ENCODE measurements at places on chromosomes 1 and 21. TPM values are rescaled to one million over a fixed set of nuclear protein-coding genes. Genes with fewer than 3 reads are reported as not detected.

Gene S100A1
- total RNA-seq, result not detected

DNA sequence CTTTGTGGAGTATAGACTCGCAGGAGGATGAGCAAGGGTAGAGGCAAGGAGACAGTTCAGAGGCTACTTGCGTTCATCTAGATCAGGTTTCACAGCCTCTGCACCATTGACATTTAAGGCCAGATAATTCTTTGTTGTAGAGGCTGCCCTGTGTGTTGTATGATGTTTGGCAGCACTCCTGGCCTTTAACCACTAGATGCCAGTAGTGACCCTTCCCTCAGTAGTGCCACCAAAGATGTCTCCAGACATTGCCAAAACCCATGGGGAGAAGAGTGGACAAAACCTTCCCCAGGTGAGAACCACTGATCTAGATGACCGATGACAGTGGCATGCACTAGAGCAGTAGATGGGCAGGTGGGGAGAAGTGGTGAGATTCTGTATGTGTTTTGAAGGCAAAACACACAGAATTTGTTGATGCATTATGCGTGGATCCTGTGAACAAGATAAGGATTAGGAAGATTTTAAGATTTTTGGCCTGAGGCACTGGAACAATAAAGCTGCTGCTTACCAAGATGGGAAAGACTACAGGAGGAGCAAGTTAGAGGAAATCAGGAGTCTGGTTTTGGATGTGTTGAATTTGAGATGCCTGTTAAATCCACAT, 9.9 kb upstream of the COG2 start:
- no peak for DNase-seq

DNA sequence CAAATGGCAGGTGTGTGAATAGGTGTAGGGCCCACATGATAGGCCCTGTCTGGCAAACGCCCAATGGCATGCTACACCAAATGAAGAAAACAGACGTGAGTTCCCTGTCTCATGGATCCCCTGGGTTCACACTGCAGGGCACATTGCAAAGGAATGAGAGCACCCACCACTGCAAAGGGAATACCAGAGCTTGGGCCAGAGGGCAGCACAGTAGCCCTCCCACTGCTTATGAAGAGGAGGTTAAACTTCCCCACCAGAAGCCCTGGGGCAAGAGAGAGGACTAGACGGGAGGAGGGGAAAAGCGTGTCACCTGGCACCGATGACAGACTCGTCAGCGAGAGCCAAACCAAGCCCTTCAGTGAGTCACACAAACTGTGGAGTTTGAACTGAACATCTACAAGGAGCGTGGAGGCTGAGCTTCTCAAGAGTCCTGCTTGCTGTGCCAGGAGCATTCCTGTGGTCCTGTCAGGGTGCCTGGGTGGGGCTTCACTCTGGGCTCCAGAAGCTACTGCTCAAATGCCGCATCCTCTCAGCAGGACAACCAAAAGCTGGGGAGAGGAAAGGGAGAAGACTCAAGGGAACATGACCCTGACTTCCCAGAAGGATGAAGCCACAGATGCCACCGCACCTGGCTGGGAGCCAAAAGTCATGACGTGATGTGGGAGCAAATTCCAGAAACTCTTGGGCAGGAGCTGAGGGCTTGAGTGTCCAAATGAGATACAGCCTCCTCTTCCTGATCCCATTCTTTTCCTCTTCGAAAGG, 61.1 kb downstream of the TOMM20 start:
- DNase-seq, result no peak

- no peak for DNase-seq
Observed at GRCh38 chr1:90612033-90612432, 105.1 kb downstream of the BARHL2 start.

- no peak for DNase-seq
Observed at GRCh38 chr1:50570066-50570468, 146.8 kb upstream of the DMRTA2 start.

Gene ATP1A4
- total RNA-seq, result 0.55 TPM

GRCh38 chr1:186849826-186850225, 21.1 kb downstream of the PLA2G4A start:
- DNase-seq, result no peak

GRCh38 chr1:43600033-43601020, 49.6 kb upstream of the KDM4A start:
- DNase-seq, result no peak

Gene LGR6
- not detected for total RNA-seq

DNA sequence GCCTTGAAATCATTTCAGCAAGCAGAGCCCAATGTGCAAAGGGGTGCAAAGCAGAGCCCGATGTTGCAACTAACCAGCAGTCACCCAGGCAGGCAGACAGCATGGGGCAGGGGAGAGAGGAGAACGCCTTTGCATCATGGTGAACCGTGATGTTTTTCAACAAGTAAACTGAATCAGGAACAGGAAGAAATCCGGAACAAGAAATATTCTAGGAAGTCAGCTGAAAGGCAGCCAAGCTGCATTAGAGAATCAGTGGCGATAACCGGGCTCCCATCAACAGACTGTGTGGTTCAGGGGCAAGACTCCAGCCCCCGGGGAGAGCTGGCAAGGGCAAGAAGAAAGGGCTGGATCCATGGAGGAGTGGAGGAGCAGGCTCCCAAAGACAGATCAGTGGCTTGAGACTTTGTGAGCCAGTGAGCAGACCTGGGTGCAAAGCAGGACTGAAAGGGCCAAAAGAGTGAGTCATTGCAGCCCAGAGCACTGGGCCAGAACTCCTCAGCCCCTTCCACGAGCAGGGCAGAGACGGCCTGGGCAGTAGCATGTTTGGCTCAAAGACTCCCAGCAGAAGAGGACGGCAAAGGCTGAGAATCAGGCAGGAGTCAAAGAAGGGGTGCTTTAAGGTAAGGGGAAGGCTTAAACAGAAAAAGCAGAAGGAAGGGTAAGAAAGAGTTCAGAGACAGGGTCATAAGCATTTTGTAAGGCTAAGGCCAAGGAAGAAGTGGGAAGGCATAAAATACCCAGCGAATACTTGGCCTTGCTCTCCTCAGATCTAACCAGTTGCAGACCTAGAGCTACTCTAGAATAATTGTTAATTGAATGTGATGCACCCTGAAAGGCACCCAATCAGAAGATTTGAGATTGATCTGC, 155.0 kb downstream of the SETD4 start:
- no peak for DNase-seq

Gene CRABP2
- 1.1 TPM for total RNA-seq

Gene DONSON
- 41.7 TPM for total RNA-seq

DNA sequence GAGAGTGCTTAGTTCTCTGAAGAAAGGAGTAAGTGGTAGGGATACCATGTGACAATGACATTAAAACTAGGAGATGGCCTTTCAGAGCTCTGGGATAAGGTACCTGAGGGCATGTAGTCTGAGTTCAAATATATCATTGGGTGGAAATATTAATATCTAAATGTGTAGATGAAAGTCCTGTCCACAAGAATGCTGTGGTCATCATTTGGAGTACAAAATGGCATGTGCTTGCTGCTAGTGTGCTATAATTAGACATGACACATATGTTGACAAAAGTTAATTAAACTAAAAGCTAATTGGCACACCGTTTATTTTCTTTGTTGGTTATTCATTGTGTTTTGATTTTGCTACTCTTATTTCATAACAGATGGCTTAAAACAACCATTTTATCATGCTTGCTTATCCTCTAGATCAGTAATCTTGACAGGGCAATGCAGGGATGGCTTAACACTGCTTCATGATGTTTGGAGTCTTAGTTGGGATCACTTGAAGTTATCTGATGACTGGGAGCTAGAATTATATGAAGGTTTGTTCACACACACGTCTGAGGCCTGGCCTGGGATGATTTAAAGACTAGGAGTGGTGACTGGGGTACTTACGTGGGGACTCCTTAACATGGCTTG, 31.0 kb downstream of the CC2D1B start:
- DNase-seq, result no peak

DNA sequence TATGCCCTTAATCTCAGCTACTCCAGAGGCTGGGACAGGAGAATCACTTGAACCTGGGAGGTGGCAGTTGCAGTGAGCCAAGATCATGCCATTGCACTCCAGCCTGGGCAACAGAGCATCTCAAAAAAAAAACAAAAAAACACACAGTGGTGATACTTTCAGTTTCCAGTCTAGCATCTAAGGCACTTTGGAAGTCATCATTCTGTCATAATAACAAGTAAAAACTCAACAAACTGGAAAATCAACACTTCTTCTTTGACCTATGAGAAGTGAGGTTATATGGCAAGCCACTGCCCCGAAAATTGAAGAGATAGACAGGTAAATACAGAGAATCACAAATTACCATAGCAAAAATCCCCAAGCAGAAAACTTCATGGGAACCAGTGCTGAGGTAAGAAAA, 51.9 kb downstream of the IL12RB2 start:
- no peak for DNase-seq

Gene AKR7A3
- 1.4 TPM for total RNA-seq

- DNase-seq, result no peak
Observed at GRCh38 chr21:16794950-16795349, 717.9 kb upstream of the CXADR start.

Gene HTR6
- not detected for total RNA-seq

- no peak for DNase-seq
Observed at GRCh38 chr1:164586591-164586990, 27.6 kb downstream of the PBX1 start.

DNA sequence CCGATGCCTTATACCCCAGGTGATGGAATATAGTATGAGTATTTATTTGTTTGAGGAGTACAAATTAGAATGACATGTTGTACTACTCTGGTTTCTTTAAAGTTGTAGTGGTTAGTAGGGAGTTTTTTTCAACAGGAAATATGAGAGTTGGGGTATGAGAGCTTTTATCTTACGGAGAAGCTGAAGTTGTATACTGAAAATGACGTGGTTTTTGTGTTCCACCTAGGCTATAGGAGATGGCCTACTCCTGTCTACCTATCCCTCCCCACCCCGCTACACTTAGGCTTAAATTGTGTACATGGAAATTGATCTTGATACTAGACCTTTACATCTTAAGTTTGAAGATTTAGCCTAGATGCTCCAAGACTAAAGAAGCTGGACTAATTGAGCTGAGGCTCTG, 6.8 kb upstream of the HAX1 start:
- no peak for DNase-seq

DNA sequence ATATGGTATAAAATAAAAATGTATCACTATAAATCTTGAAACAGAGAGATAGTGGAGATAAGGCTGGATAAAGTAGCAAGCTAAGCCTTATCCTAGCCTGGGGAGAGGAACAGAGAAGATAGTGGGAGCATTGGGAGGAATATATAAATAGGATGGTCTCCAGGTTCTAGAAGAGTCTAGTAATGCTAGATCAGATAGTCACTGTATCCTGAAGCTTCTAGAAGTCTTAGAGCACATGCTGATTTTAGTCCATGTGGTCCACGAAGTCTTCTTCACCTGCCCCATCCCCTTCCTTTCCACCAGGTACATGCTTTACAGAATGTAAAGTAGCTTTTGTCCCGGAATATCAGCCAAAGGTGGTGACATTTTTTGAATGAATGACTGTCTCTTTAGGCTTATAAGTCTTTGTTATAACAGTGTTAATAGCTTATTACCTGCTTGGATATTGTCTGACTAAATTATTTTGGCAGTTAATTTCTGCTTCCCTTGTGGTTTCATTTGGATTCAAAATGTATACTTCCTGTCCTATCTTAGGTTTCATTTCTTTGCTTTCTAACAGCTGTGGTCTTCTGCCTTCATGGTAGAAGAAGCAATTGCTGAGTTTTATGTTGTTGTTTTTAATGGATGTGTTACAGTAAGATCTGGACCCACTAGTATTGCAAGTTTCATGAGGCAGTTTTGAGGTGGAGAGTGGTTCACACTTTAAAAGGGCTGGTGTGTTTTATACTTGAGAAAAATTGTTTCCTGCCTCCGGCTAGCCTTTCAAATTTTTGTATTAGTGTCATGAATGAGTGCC, 5.9 kb downstream of the SMG7 start:
- no peak for DNase-seq

DNA sequence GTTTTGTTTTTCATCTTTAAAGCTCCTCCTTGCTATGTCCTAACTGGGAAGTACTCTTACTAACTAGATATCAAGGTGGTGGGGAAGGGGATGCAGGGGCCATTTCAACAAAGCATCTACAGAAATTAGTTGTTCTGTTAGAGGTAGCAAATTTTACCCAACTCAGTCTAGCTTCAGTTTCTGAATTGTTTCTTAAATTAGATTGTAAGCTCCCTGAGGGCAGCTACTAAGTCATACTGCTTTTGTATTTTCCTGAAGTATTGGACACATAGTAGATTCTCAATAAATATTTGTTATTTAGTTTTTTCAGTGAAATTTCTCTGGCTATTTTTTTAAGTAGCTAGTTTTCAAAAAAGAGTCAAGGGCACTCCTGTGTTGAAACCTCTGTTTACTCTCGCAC, 1.8 kb downstream of the UBAP2L start:
- no peak for DNase-seq

DNA sequence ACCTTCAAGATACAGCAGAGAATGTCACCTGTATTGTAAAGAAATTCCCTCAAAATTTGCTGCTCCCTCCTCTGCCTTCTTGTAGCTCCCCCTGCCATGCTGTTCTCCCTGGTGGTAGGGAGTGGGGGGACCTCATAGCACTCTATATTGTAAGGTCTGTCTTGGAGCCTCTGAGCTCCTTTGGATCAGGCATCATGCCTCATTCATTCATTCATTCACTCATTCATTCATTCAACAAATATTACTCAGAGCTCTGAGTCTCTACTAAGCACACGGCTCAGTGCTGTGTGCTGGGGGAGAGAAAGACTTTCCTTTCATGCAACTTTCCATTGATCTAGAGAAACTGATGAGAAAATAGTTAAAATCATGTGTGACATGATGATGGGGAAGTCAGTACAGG, 27.1 kb upstream of the EPHB2 start:
- no peak for DNase-seq

Gene TIAM1
- total RNA-seq, result 110 TPM

Gene NES
- not detected for total RNA-seq

Gene ROR1
- 0.09 TPM for total RNA-seq

DNA sequence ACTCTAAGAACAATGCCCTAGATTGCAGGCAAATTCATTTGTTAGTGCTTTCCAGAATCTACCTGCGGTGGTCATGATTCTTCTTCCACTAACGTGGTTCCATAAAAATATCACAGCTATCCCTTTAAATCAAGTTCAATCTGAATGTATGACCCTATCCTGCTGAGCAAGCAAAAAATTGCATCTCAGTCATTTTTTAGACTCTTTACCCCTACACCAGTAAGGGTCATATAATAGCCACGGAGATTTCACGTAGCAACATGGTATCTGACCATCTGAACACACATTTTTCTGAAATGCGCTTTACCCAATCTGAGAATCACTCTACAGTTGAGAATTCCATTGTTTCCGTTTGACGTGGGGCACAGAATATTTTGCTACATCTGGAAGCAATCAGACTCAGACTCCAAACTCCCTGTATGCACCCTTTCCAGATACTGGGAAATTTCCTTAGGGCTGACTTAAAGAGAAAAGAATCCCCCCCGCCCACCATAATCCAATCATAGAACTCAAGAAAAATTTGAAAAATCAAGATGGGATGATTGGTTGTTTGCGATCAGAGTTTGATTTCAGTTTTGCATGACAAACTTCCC, 699.2 kb upstream of the ZP4 start:
- no peak for DNase-seq

Measured in activated T-helper 2 cell treated with anti-CD3 and anti-CD28 coated beads, Interferon-gamma antibody, Interleukin-2, Interleukin-4, amounts not matched to agents 10 μg/mL and 5 μg/mL and 100 μg/mL, durations not matched to agents 14 hours and 24 hours and 36 hours (primary cell).